ENCODE measurements at places on chromosomes 5 and 9.

DNA sequence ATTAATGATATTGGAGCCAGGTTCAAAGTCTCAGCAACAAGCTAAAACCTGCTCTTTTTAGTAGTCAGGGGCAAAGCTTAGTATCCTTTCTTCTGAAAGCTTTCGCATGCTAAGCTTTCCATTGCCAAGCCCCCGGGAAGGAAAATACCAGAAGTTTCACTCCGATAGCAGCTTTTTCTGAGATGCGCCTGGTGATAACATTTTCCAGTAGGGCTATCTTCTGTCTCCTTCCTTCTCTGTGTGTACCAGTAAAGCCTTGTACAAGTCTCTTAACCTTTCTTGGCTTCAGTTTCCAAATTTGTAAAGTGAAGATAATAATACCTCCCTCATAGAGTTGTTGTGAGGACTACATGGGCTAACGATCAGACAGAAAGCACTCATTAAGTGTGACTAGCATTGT is 36.7 kb downstream of the DOCK8 start:
- DNase-seq = no peak

GRCh38 chr9:76112151-76112550 is 221.7 kb downstream of the PCSK5 start:
- no peak for DNase-seq

DNA sequence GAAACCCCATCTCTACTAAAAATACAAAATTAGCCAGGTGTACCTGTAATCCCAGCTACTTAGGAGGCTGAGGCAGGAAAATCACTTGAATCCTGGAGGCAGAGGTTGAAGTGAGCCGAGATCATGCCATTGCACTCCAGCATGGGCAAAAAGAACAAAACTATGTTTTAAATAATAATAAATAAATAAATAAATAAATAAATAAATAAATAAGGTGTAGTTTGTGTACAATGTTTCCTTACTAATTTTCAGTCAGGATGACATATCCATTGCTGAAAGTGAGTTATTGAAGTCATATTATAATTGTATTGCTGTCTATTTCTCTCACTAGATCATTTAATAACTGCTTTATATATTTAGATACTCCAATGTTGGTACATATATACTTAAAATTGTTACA is 581.5 kb upstream of the DAB2 start:
- no peak for DNase-seq

GRCh38 chr5:86542532-86542931 is 75.2 kb upstream of the COX7C start:
- DNase-seq = no peak

- no peak for DNase-seq
These were observed 19.8 kb upstream of the KCNV2 start for GRCh38 chr9:2697492-2697891.

GRCh38 chr5:158876263-158876942 is 223.3 kb downstream of the EBF1 start:
- DNase-seq = no peak
